ENCODE measurements at places on chromosomes 16 and 17.

- no peak for DNase-seq
These were observed 6.9 kb upstream of the KCNG4 start for GRCh38 chr16:84246679-84247077.

DNA sequence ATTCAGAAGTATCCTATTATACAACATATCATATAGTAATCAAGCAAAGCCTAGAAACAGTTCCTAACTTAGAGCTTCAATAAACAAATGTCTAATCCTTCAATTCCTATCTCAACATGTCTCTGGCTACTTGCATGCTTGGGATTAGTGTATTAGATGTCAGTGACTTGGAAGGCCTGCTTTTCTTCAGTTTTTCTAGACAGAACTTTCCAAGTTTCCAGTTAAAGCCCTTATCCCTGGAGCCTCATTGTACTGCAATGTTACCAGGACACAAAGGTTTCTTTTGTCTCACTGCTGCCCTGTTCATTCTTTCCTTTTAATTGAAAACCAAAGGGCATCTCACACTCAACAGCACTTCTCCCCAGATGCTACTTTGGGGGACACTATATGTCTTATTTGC lies 16.5 kb downstream of the PSME3IP1 start:
- DNase-seq = no peak

DNA sequence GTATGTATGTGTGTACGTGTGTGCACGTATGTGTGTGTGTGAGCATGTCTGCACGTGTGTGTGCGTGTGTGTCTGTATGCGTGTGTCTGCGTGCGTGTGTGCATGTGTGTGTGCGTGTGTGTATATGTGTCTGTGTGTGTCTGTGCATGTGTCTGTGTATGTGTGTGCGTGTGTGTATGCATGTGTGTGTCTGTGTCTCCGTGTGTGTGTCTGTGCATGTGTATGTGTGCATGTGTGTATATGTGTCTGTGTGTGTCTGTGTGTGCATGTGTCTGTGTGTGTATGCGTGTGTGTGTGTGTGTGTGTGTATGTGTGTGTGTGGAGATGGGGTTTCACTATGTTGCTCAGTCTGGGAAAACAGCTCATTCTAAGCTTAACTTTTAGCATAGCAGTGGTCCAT lies 43.9 kb downstream of the ATP2C2 start:
- no peak for DNase-seq

GRCh38 chr17:78122216-78122930 lies 6.2 kb downstream of the TMC6 start:
- DNase-seq = no peak

DNA sequence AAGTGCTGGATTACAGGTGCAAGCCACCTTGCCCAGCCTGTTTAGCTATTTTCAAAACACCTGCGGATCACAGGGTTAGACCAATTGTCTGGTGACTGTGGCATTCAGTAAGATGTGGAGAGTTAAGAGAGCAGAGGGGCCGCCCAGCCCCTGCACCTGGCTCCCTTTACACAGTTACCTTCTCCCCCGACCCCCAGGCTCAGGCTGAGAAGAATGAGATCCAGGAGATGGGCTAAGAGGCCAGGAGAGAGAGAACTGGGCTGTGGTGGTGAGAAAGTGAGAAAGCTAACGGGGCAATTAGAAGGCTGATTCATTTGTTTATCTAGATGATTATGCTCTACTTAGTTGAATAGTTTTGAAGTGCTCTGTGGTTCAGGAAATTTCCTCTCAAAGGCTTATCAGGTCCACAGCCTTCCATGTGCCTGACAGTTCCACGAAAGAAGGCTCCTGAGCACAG lies 67.8 kb upstream of the AXIN2 start:
- DNase-seq = no peak

- DNase-seq = no peak
These were observed 90.1 kb downstream of the EFCAB13 start for GRCh38 chr17:47413872-47414271.

DNA sequence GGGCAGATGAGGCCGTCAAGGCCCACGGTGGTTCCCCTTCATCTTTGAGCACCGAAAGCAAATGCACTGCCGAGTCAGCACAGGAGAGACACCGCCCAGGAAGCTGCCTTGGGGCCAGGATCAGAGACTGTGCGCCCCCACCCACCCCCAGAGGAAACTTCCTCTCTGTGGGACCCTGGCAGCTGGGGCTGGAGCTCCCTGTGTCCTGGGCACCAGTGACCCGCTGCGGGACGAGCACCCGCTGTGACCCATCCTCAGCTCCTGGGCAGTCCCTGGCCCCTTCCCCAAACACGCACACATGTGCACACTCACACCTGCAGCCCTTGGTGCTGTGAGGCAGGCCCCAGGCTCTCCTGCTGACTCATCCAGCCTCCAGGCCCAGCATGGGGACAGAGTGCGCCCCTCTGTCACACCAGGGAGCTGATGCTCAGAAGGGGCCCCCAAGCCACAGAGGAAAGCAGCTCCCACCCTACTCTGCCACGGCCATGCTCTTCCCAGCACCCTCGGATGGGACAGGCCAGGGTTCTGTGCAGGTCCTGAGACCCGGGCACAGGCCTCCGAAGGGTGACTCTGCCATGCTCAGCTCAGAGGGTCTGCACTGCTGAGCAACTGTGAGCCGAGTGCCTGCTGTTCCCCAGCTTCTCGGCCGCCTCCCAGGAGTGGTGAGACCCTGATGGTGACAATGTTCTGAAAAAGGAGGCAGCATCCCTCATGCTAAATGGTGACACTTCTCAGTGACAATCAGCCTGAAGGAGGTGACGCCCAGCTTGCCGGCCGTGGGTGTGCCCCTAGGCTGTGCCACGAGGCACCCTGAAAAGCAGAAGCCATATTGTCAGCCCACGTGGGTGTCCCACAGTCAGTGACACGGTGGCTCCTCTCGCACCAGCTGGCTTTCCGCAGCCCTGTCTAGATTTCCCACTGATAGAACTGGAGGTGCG lies 3.6 kb downstream of the PIEZO1 start:
- DNase-seq = no peak

DNA sequence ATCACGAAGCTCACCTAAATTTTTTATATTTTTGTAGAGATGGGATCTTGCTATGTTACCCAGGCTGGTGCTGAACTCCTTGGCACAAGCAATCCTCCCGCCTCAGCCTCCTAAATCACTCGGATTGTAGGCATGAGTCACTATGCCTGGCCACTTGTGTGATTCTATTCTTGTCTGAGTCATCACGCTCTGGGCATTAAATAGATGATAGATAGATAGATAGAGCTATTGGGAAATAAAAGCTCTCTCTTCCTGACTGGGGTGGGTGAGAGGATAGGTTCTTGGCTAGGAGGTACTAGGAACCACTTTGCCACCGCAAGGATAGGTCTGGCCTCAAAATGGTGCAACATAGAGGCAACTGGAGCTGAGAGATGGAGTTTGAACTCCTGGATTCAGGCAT lies 21.4 kb upstream of the CACNG3 start:
- DNase-seq = no peak

GRCh38 chr16:25827709-25828108 lies 135.9 kb downstream of the HS3ST4 start:
- no peak for DNase-seq

GRCh38 chr17:82244413-82245133 lies 15.7 kb downstream of the SLC16A3 start:
- no peak for DNase-seq

- DNase-seq = no peak
These were observed 893 bp downstream of the HCFC1R1 start for GRCh38 chr16:3022684-3023414.

GRCh38 chr16:4283939-4284338 lies 11.1 kb upstream of the TFAP4 start:
- DNase-seq = no peak

- peak; percentile 67 for DNase-seq
These were observed 70.6 kb upstream of the CLEC3A start for GRCh38 chr16:77951788-77952187.

- no peak for DNase-seq
These were observed 43.2 kb downstream of the CYB5B start for GRCh38 chr16:69467531-69468204.

- DNase-seq = no peak
These were observed 13.4 kb upstream of the APRT start for GRCh38 chr16:88825146-88825545.

GRCh38 chr17:76958974-76959373 lies 90.8 kb downstream of the MGAT5B start:
- no peak for DNase-seq

Measured in NCI-H526 (cell line).